ENCODE measurements at places on chromosomes 1 and 21.

- no peak for DNase-seq
These were observed 76.2 kb downstream of the DPYD start for GRCh38 chr1:97844552-97845089.

DNA sequence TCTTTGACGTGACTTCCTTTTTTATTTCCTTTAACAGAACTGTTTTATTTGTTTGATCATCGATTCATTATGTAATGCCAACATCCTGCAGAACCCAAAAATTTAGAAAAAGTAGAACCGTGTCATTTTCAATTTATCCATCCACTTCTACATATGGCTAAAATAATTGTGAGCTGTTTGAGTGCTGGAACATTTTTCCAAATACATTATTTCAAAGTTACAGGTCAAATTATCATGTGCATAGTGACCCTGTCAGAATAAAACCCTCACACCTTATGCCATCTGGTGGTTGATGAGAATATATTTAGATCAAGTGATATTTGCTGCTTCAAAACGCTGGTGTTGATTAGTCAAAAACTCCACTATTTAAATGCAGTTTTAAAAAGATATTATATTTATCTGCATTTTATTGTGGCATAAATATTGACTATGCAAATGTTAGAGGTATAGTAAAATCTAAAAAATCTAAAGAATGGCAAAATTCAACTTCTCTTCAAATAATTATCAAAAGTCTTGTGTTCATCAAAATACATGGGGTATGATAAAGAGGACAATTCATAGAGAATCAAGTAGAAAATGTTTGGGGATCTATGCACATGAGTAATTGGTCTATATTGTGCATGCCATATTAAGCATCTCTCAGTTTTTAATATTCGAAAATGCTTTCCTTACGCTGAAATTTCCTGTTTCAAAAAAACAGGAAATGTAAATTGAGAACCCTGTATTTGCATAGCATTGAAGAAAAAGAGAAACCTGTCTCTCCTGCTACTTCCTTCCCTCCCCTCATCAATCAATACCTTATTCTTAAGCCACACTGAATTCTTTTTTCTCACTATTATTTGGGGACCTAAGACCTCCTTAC lies 39.7 kb downstream of the UBE2U start:
- no peak for DNase-seq

DNA sequence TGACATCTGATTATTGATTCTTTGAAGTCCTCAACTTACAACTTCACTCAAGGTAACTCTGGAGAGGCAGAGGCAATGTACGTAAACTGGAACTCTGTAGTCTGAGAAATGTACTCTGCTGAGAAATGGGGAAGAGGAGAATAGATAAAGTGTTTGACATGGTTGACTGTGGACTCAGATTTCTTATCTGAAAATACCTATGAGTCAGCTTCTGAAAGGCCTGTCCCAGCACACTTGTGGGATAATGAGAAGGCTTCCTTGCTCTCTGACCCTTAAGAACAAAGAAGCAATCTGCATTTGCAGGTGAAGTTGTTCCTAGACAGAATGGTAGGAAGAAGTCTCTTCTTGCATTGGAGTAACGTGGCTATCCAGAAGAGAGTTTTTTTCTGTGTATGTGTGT lies 1573.5 kb downstream of the BRINP3 start:
- DNase-seq = no peak

DNA sequence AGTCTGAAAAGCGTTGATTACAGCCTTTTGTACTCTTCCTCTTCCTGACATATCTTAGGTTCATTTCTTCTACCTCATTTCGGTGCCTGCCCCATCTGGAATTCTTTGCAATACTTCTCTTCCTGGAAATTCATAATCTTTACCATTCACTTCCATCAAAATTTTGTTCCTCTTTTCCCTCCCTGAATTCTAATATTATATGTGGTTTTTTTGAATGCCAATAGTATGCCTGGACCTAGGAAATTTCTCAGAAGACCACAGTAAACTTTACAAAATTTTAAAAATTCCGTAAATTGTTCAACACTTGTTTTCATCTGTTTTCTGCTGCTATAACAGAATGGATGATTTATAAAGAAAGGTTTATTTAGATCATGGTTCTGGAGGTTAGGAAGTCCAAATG lies 76.8 kb downstream of the MAP3K7CL start:
- no peak for DNase-seq

- no peak for DNase-seq
These were observed 23.7 kb upstream of the C1orf198 start for GRCh38 chr1:230892018-230892491.

- no peak for DNase-seq
These were observed 31.8 kb upstream of the JUN start for GRCh38 chr1:58815686-58816071.

GRCh38 chr1:246176126-246177024 lies 330.7 kb downstream of the SMYD3 start:
- no peak for DNase-seq

DNA sequence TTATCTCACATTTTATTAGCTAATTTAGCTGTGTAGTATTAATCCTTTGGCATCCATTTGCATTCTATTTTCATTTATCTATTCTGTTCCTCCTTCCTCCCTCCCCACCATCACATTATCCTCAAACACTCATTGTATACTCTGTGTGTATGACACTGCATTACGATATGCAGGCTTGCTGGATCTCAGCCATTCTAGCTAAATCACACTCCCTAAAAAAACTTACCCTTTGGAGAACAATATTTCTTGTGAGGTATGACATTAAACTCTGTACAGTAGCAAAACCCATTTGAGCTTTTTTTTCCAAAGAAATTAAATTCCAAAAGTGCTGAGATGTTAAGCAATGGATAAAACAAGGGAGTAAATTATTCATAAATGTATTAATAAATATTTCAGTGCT lies 11.4 kb upstream of the RAB3GAP2 start:
- no peak for DNase-seq

DNA sequence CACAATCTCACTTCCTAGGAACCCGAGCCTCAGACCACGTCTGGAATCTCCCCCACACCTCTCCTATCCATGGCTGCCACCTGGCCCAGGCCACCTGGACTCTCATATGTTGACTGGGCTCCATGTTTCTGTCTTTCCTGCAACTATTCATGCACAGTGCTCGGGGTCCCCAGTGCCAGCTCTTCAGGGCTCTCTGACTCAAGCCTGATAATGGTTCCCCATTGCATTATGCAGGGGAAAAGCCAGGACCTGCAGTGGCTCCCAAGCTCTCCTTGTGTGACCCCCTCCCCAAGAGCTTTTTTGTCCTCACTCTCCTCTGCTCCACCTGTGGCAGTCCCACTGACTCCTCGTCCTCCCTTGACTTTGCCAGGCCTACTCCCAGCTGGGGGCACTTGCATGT lies 417.6 kb downstream of the NPHP4 start:
- no peak for DNase-seq

DNA sequence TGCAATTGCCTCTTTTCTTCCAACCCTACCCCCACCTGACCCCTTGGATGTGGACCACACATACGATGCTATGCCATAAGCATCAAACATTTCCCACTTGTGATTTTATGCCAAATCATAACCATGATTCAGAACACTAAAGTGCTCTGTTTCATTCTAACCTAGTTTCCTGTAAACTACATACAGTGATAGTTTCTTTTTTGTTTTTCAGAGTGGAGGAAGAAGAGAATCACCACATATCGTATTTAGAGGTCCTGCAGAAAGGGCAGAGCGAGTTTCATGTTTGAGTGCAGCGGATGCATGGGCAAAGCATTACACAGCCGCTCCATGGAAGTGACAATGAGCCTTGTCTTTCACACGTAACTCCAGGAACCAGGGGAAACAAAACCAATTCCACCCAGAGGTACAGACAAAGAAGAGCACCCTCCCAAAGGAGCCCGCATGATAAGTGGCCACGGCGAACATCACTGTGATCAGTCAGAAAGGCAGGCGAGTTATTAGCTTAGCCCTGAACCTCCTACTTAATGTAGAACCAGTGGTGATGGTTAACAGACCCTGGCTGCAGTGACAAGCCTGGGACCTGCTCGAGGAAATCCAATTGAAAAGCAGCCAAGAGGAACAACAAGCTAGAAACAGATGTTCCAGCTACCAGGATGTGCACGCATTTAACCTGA lies 64.0 kb upstream of the ZNF281 start:
- no peak for DNase-seq

DNA sequence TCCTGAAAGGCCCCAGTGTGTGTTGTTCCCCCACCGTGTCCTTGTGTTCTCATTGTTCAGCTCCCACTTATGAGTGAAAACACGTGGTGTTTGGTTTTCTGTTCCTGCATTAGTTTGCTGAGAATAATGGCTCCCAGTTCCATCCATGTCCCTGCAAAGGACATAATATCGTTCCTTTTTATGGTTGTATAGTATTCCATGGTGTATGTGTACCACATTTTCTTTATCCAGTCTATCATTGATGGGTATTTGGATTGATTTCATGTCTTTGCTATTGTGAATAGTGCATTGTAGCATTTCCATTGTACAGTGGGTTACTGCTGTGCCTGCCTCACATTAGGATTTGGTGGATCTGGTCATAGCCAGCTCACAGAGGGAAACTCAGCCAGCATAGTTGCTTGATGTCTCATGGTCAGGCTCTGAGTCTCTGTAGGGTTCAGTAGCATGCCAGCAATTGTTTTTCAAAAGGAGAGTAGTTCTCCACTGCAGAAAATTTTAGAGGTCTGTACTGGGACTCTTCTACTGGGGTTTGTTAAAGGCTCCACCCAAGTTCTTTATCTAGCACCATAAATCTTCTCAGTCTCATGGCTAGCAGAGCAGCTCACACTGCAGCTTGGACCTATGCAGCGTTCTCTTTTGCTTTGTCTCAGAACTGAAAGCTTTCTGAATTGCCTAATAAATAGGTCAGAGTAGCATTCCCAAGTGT lies 41.0 kb downstream of the RUNX3 start:
- no peak for DNase-seq

GRCh38 chr1:216682752-216683151 lies 40.5 kb downstream of the ESRRG start:
- DNase-seq = no peak

DNA sequence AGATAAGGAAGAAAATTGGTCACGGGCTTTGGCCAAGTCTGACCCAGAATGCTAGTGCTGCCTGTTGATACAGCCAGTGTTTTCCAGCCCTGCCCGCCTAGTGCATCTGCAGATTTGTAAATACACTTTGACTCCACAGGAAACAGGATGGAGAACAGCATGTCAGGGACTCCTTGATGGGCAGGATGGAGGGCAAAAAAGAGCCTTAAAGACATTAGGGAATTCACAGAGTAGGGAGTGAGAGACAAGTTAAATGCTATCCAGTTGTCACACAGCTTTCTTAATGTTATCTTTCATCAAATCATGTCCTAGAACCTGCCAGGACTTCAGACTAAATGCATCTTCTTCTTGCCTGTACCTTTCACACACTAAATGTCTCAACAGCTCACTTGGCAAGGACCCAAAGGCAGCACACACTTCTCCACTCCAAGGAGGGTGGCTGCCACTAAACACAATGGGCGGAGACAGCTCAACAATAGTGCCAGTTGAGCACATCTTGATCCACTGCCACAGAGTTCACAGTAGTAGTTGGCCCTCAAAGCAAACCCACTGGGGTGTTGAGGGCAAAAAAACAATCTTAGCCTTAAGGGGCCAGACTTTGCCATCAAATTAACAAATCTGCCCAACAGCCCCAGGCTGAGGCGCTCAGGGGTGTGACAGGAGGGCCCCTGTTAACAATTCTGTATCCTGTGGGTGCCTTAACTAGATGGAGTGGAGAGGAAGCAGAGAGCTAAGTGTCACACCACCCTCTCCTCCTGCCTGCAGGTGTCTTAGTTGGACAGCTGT lies 2.7 kb downstream of the HIVEP3 start:
- no peak for DNase-seq

DNA sequence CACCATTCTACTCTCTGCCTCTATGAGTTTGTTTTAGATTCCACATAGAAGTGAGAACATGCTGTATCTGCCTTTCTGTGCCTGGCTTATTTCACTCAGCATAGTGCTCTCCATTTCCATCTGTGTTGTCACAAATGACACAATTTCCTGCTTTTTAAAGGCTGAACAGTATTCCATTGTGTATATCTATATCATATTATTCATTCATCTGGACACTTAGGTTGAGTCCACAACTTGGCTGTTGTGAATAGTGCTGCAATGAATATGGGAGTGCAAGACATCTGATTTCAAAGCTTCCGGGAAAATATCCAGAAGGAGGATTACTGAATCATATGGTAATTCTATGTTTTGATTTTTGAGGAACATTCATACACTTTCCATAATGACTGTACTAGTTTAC lies 20.1 kb upstream of the DONSON start:
- DNase-seq = no peak

DNA sequence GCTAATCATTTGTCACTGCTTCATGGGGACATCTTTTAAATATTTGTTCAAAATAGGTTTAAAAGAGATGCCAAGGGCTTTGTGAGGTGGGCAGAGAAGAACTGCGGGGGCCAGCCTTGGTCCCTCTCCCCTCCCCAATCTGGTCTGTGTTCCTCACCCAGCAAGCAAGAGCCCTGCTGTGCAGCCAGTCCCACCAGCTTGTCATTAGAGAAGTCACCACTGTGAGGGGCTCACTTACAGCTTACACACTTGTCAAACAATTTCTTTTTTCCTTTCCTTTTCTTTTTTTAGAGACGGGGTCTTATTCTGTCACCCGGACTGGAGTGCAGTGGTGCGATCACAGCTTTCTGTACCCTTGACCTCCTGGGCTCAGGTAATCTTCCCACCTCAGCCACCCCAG lies 10.4 kb upstream of the CDK18 start:
- no peak for DNase-seq

DNA sequence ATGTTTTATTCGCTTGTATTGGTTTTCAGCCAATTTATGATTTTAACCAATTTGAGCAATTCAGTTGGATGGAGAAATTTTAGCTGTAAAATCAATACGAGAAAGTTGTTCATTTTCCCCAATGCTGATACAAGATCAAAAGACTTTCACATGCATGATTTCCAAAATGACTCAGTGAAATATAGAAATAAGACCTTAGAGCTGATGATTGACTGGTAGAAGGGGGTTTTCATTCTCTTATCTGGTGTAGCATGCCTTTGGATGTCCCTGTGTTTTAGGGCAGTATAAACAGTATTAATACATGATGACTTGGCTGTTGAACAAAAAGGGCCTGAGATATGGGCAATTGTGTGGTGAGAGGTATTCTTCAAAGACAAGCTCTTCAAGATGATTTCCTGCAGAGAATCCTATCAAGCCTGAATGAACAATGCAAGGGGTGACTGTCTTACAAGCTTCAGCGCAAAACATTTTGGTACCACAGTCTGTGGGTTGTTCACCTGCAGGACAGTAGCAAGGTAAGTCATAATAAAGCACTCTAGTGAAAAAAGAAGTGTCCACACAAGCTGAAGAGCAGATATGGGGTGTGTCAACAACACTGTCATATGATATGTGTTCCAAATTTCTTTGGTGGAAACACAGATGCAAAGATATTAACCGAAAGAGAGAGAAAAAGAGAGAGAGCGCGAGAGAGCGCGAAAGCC lies 156.2 kb downstream of the TNFSF18 start:
- no peak for DNase-seq

GRCh38 chr1:231351816-231352215 lies 13.7 kb downstream of the SPRTN start:
- DNase-seq = no peak

- no peak for DNase-seq
These were observed 104.3 kb downstream of the PAPPA2 start for GRCh38 chr1:176567190-176567794.

- no peak for DNase-seq
These were observed 53.2 kb upstream of the CFAP126 start for GRCh38 chr1:161420763-161421455.

GRCh38 chr1:167747988-167748387 lies 26.2 kb downstream of the MPZL1 start:
- DNase-seq = no peak
